ENCODE measurements at places on chromosomes 4 and X.

DNA sequence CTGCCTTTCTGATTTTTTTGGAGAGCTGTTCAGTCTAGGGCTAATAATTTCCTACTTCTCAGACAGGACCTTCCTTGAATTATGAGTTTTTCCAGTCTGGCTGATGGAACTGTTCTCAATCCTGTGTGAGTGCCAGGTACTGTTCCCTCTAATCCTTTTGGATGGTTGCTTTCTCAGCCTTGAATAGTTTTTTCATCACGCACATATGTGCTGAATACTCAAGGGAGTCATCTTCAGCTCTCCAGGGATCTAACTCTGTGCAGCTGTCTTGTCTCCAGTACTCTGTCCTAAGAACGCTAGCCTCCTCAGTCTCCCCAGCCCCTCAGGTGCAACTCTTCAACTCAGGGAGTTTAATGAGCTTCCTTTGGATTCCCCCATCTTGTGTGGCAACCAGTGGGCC, 93.2 kb downstream of the GASK1B start:
- no peaks in the 10 kb centered on the region for H3K27me3 ChIP-seq
- H3K36me3 ChIP-seq: no peaks in the 10 kb centered on the region
- DNase-seq: no peak
- no peak overlapping the region for H3K4me3 ChIP-seq
- H3K27ac ChIP-seq: no peak overlapping the region
- H3K4me1 ChIP-seq: no peaks in the 10 kb centered on the region

DNA sequence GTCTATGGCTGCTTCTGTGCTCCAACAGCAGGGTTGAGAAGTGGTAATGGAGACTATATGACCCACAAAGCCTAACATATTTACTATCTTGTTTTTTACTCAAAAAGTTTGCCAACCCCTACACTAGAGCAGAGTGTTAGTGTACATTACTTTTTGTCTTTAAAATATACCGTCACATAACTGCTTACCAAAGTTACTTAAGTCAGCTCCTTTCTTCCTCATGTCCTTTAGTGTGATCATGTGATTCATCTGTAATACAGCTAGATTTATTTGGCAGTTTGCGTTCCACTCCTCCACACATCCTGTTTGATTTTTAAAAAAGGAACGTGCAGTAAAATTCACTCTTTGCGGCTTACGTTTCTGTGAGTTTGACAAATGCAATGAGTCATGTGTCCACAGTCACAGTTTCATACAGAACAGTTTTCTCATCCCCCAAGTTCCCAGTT, 162.4 kb upstream of the GPRIN3 start:
- H3K27me3 ChIP-seq: no peaks in the 10 kb centered on the region
- no peaks in the 10 kb centered on the region for H3K4me1 ChIP-seq
- no peaks in the 10 kb centered on the region for H3K36me3 ChIP-seq
- no peak overlapping the region for H3K4me3 ChIP-seq

DNA sequence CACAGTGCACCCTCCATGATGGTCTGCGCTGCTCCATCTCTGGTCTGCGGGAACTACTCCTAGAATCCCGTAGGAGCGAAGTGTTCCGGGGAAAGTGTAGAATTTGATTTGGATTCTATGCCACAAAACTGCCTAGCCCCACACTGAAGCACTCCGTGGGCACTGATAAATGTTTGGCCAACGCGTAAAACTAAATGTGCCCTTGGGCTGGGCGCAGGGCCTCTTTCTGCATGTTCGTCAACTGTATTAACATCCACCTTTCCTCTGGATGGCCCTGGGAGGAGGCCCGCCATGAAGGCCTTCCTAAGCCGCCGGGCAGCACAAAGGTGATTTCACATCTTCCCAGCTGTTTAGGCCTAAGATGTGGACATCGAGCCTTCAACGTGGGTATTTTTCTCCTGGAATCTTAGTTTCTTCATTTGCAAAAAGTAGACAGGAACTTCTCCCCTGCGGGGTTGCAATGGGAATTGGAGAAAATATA, 2.6 kb downstream of the MSX1 start:
- no peaks in the 10 kb centered on the region for H3K36me3 ChIP-seq
- no peak overlapping the region for H3K27ac ChIP-seq
- H3K27me3 ChIP-seq: peaks cover 47% of the 10 kb centered on the region
- H3K4me3 ChIP-seq: no peak overlapping the region
- H3K4me1 ChIP-seq: peaks cover 7% of the 10 kb centered on the region
- peak; percentile 30 for DNase-seq

DNA sequence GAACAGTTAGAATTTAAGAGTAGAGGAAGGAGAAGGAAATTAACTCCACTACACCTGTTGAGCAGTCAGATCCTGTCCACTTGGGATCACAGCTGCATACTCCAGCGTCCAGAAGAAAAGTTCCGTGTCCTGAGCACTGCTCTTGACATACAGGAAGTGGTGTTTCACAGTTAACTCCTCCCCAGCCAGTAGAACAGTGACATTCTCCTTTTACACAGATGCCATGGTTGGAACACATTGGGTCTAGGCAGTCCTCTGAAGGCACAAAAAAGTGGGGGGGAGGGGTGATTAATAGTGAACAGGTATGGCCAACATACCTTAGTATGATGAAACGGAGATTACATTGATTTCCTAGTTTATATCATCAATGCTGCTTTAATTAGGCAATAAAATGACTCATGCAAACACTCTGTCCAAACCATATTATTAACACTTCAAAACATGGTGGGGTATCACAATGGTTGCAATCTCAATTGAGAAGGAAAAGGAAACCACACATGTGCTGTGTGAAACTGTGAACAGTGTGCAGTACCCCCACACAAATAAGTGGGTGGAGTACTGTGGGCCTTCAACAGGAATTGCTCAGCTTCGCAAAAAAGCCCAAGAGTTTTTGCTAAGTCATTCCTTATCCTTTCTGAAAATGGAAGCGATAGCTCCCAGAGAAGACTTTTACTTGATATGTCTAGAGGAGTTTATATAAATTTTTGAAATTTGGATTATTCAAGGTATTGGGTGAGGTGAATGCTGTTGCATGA, 295.6 kb downstream of the SH2D1A start:
- no peak for DNase-seq
- no peak overlapping the region for H3K27ac ChIP-seq
- no peaks in the 10 kb centered on the region for H3K27me3 ChIP-seq
- no peaks in the 10 kb centered on the region for H3K36me3 ChIP-seq
